ENCODE measurements at places on chromosomes 16 and 17.

GRCh38 chr17:35099908-35100307 is 19.8 kb downstream of the RAD51D start:
- no peak for DNase-seq

DNA sequence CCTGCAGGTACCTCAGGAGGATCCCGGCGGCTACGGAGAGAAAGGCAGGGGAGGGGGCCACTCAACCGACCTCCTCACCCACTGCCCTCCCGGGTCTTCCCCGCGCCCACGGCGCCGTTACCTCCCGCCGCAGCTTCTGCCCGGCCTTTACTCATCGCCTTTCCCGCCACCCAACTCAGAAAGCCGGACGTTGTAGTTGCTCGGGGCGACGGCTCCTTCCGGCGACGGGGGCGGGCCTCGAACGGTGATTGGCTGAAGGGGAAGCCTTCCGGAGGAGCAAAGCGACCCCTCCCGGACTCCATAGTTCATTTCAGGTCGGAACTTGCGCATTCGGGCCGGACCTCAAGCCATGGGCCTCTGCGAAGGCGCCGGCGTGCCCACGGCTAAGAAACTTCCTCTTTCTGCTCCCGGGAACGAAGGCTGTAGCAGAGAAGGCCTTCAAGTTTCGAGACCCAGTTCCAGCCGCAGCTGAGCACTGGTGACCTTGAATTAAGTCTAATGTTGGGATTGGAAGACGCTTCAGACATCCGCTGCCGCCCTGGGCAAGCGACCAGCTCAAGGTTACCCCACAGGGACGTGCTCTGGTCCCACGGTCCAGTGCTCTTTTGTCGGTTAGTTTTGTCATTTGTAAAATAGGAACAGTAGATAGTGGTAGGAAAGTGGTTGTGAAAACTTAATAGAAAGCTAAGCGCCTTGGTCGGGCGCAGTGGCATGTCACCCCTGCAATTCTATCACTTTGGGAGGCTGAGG is at the start of gene PSMC3IP:
Gene PSMC3IP (minus strand): TSS at position 198 of the 750 bp plus-strand sequence. CDS start 43 bp downstream, at position 155.
- peak; percentile 97 for DNase-seq

DNA sequence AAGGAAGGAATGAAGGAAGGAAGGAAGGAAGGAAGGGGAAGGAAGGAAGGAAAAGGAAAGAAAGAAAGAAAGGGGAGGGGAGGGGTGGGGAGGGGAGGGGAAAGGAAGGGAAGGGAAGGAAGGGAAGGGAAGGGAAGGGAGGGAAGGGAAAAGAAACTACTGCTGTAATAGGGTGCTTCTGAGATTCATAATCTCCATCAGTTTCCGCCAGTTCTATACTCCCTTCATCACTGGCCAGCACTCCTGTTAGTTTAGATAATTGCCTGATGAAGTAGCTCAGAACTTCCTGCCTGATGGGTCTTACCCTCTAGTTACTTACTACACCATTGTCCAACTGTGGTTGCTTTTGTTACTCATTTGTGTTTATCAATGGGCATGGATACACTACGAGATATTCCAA is 2.0 kb upstream of the KRTAP9-6 start:
- DNase-seq, result no peak

GRCh38 chr17:48335858-48336500 is 94.0 kb downstream of the SKAP1 start:
- no peak for DNase-seq

- DNase-seq, result no peak
Measured at GRCh38 chr16:26599785-26600104, 467.0 kb upstream of the C16orf82 start.

DNA sequence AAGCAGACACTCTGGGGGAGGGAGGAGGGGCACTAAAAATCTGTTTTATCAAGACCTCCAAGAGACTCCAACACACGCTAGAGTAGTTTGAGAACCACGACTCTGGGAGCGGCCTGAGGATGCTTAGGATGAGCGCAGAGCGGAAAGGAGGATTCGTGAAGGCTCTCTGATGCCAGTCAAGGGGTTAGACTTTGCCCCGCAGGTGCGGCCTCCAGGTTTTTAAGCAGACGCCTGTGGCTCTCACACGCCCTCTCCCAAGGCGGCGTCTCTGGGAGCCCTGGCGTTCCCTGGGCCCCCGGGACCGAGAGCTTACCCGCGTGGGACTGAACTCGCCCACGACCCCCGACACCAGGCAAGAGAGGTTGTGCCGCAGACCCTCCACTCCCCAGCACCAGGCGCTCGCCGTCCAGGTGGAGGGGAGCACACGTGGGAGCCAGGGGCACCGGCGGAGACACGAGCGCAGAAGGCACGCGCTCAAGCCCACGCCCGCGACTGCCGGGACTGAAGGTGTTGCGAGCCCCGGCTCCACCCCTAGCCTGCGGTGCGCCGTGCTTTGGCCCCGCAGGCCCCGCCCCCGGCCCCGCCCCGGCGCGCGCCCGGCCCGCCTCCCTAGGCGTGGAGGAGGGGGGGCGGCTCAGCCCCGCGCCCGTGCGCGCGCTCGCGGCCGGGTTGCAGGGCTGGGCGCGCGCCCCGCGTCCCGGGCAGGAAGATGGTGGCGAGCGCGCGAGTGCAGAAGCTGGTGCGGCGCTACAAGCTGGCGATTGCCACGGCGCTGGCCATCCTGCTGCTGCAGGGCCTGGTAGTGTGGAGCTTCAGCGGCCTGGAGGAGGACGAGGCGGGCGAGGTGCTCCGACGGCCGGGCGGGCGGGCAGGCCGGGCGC is at the start of gene XYLT2:
Gene XYLT2 (plus strand): TSS at position 695 of the 881 bp plus-strand sequence. CDS start 15 bp downstream, at position 710.
- DNase-seq, result peak; percentile 96

DNA sequence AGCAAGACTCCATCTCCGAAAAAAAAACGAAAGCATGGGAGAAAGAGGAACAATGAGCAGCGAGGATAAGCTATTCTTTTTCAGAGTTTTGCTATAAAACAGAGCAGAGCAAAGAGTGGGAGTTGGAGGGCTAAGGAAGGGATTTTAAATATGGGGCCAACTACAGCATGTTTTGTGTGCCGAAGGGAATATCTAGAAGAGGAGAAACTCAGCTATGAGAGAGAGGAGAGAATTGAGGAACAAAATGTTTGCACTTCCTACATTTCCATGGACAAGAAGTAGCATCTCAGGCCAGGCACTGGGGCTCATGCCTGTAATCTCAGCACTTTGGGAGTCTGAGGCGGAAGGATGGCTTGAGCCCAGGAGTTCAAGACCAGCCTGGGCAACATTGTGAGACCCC is 13.1 kb upstream of the GRB2 start:
- no peak for DNase-seq

- DNase-seq, result no peak
Measured at GRCh38 chr16:89555780-89556179, 4.7 kb upstream of the RPL13 start.

DNA sequence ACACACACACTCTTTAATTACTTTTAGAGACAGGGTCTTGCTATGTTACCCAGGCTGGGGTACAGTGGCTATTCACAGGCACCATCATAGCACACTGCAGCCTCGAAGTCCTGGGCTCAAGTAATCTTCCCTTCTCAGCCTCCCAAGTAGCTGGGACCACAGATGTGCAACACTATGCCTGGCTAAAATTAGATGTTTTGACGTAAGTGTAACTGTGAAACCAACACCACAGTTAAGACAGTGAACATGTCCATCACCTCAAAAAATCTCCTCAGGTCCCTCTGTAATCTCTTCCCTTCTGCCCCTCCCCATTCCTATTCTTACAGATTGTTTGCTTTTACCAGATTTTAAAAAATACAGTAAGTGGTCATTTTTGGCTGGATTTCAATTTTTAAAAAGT is 66.7 kb downstream of the RPGRIP1L start:
- no peak for DNase-seq

DNA sequence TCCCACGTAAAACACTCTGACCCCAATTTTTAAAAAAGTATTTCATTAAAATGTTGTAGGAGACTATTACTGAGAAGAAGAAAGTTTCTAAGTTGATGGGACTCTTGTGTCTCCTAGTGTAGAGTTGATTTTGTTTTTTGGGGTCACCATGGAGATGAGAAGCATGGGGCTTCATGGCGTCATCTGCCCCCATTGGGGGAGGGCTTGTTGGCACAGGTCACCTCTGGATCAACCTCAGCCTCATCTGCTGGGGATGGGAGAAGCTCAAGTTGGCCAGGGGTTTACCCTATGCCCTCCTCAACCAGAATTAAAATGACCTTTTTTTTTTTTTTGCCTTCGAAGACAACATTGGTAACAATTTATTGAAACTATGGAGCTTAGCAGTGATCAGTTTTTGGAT is 28.3 kb downstream of the MSI2 start:
- no peak for DNase-seq

DNA sequence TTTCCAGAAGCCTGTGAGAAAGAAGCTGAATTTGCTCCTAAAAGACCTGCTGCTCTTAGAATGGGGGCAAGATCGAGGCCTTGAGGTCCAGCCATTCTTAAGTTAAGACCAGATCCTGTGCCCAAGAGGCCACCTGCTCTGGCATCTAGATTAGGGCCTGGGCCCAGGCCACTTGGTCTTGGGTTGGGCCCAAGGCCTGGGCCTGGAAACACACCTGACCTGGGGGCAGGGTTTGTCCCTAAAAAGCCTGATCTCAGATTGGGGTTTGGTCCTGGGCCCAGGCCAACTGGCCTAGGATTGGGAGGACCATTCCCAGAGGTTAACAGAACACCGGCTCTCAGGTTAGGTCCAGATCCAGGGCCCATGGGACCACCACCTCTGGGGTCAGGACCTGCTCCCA is 12.9 kb downstream of the CHTF8 start:
- no peak for DNase-seq

DNA sequence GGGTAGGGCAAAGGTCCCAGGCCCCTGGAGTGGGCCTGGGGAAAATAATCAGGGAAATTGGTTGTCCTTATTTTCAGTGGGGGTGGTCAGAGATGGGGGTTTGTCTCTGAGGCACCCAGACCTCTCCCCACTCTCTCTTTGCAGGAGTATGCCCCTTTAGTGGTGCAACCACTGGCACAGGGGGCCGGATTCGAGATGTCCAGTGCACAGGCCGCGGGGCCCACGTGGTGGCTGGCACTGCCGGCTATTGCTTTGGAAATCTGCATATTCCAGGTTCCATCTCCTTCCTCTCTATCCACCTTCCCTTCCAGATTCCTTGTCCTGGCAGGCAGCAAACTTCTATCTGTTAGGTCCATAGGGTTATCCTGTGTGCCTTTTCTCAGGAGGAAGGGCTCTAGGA is 7.6 kb downstream of the PFAS start:
- DNase-seq, result no peak

GRCh38 chr17:4607773-4608187 is 23.5 kb downstream of the SMTNL2 start:
- peak; percentile 85 for DNase-seq

DNA sequence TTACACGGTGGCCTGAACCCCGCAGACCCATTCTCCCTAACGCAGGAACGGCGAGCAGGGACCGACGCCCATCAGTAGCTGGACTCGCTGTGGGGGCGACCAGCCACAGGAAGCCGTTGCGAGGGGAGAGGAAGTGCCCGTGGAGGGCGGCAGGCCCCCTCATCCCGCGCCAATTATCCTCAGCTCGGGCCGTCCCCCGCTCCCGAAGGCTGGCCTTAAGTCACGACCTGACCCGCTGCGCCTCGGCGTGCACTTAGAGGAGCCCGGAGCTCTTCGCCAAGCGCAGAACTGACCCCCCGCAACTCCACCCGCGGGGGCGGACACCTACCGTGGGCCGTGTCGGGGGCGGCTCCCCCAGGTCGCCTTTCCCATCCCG is 401 bp downstream of the ARL16 start:
- peak; percentile 78 for DNase-seq

DNA sequence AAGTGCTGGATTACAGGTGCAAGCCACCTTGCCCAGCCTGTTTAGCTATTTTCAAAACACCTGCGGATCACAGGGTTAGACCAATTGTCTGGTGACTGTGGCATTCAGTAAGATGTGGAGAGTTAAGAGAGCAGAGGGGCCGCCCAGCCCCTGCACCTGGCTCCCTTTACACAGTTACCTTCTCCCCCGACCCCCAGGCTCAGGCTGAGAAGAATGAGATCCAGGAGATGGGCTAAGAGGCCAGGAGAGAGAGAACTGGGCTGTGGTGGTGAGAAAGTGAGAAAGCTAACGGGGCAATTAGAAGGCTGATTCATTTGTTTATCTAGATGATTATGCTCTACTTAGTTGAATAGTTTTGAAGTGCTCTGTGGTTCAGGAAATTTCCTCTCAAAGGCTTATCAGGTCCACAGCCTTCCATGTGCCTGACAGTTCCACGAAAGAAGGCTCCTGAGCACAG is 67.8 kb upstream of the AXIN2 start:
- DNase-seq, result no peak

GRCh38 chr16:35552763-35553162 is 2093.4 kb downstream of the TP53TG3F start:
- no peak for DNase-seq
